ENCODE measurements at places on chromosomes 2 and 18. TPM values are rescaled to one million over a fixed set of nuclear protein-coding genes. Genes with fewer than 3 reads are reported as not detected.

SRSF7 gene
- total RNA-seq = 48.1 TPM

CRYGC gene
- not detected for total RNA-seq

MCFD2 gene
- 136 TPM for total RNA-seq

IL36RN gene
- total RNA-seq = not detected

LDLRAD4 gene
- total RNA-seq = 0.88 TPM

BCL2 gene
- total RNA-seq = 11.9 TPM

FAM124B gene
- total RNA-seq = not detected

ALLC gene
- not detected for total RNA-seq
